ENCODE measurements at places on chromosomes 1 and 21. TPM values are rescaled to one million over a fixed set of nuclear protein-coding genes. Genes with fewer than 3 reads are reported as not detected.
A peak's percentile ranks its signal among the peaks of the same experiment; 100 is the strongest.

DNA sequence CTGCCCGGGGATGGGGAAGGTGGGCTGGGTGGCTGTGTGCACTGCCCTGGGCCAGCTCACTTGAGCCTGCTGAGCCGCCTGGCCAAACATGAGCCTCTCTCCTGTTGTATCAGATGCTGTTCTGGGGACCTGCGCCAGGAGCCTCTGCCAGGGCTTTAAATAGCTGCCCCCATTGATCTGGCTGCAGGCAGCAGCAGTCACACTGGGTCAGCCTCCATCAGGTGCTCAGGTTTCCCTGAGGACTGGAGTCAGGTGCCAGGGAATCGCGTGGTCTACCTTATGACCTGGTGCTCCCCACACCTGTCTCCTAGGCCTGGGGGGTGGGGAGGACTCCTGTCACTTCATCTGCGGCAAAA, 700 bp upstream of the CCDC28B start:
- DNase-seq: no peak

- DNase-seq: peak; percentile 66
These were observed 46.5 kb upstream of the BEND5 start for GRCh38 chr1:48823168-48823567.

DNA sequence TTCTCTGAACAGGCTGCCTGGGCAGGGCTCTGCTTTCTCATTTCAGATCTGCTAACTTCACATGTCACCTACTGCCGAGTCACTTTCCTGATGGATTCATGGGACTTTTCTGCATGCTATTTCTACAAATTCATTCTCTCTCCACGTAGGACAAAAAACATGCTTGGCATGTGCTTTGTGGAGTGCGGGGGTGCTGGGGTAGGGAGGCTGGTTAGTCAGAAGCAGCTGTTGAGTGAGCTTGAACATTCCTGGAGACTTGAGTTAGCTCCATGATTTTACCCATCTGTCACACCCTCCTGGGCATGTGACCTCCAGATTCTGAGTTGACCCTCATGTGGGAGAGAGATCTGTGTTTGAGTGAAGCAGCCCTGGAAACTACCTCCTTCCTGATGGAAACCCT, 71.4 kb downstream of the UCK2 start:
- DNase-seq: no peak

Gene DNM3
- total RNA-seq: 7.3 TPM

- DNase-seq: peak; percentile 37
These were observed 93.7 kb downstream of the TTC3 start for GRCh38 chr21:37166733-37167132.

Gene SELP
- total RNA-seq: 13.0 TPM

GRCh38 chr1:101128211-101128727, 102.7 kb upstream of the DPH5 start:
- DNase-seq: no peak

GRCh38 chr21:14080040-14080763, 130.6 kb downstream of the LIPI start:
- DNase-seq: no peak

DNA sequence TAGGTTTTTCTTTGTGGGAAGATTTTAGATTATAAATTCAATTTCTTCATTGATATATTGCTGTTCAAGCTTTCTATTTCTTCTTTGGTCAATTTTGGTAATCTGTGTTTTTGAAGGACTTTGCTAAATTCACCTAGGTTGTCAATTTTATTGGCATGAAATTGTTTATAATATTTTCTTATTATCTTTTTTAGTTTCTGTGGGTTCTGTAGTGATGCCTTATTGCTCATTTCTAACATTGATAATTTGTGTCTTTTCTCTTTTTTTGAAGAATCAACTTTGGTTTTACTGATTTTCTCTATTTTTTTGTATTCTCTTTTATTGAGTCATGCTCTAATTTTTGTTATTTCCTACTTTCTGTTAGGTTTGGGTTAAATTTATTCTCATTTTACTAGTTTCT, 123.2 kb downstream of the ADSS2 start:
- no peak for DNase-seq

Gene SLAMF7
- total RNA-seq: 8.6 TPM

- no peak for DNase-seq
These were observed 24.6 kb upstream of the SLC2A1 start for GRCh38 chr1:42983253-42983652.
